ENCODE measurements at places on chromosomes 1 and 21.
A peak's percentile ranks its signal among the peaks of the same experiment; 100 is the strongest.

DNA sequence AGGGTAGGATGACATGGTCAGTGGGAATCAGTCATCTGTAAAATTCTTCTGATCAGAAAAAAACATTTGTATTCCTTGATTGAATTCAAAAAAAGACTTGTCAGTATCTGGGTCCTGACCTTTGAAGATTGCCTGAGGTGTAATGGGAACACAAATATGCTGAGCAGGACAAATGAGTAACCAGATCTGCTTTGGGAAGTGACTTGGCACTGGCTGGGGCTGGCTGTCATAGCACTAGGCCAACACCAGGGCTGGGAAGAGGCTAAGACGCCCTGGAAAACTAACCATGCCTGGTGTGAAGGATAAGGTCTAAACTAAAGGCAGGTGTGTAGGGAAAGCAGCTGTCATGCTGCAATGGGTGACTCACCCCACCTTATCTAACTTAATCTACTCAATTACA is 452.9 kb upstream of the BEND5 start:
- DNase-seq: no peak

DNA sequence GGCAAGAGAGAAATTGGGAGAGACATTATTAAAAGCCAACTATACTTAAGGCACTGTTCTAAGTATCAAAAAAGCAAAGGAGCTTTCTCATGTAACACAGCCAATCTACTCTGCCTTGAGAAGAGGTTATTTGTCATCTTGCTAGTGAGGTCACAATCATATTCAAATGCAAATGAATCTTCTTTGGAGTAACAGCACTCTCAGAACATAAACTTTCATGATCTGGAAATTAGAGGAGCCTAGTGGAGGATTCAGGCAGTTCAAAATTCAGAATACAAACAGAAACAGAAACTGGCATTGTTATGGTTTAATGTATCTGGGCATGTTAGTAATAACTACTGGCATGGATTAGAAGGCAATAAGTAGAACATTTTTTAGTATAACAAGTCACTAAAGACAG is 57.4 kb downstream of the ARID4B start:
- no peak for DNase-seq

DNA sequence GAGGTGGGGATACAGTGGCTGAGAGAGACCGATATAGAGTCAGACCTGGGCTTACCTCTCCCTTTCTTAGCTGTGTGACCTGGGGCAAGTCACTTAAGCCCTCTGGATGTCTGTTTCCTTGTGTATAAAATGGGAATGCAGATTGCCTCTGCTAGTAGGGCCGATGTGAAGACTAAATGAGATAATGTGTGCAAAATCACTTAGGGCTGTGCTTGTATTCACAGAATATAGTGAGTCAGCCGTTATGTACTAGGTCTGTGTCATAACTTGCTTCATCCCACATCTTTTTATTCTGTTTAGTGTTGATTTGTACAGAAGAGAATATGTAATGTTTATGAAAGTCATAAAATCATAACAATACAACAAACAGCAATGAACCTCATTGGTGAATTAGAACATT is 56.0 kb downstream of the PTPRU start:
- no peak for DNase-seq

DNA sequence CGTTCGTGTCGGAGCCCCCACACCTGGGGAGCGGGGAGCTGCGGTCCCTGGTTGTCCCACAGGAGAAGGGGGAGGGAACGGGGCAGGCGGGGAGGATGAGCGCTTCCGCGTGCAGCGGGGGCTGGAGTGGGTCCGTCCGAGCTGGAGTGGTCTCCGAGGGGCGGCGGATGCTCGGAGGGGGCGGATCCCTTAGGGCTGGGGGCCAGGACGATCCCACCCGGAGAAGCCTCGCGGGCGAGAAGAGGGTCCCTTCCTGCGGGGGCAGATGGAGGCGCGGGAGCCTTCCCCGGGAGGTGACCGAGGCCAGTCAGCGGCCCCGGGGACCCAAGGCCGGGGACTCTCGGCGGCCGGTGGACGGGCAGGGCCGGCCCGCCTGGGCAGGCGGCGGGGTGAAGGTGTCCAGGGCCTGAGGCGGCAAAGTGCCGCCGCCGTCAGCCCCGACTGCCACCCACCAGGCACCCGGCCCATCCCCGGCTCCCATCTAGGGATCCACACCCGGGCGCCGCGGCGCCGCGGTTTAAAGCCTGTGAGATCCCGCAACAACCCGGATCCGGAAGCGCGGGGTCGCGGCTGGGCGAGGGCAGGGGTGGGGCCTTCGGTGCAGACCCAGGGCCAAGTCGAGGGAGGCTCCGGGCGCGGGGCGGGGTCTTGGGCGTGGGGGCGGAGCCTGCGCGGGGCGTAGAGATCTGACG is 5.3 kb upstream of the CCDC27 start:
- peak; percentile 55 for DNase-seq

GRCh38 chr1:24664507-24665033 is 21.5 kb downstream of the SRRM1 start:
- DNase-seq: no peak

DNA sequence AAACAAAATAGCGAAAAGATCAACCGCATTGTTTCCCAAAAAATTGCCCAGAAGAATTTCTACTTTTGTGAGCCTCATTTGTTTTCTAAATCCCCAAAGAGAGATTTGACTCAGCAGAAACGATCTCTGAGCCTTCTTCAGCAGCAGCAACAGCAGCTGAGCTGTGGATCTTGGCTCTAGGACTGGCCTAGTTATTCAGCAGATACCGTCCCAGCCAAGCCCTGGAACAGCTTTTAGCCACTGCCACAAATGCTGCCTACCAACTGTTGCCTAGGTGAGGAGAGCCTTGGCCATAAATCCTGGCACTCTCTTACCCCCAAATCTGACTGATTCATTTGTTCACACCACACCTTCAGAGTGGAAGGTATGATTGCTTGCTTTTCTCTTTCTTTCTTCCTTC is 320.1 kb downstream of the TGFB2 start:
- no peak for DNase-seq

DNA sequence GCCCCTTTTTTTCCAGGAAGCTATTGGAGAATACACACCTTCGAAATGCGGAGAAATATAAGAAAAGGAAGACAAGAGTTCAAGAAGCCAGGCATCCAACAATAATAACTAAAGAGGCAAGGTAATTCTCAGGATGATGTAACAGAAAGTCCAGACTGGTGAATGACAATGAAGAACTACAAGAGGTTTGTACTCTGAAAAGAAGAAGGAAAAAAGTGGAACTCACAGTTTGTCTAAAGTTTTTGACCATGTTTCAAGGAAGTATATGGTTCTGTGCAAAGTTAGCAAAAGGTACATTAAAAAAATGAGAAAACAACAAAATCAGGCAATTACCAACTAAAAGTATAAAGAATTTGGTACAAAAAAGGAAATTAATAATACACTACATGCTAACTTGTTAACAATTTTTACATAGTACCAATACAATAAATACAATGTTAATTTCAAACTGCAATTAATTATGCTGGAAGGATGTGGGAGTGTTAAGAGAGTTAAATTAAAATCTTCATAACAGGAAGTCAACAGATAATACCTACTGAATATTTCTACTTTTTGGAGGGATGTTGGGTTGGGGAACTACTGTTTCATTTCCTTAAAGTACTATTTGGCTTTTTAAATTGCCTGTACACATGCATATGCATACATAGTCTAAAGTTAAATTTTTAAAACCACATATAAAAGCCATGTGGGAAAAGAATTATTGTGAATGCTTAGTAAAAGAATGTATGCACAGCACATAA is 12.9 kb upstream of the CD55 start:
- peak; percentile 47 for DNase-seq

- peak; percentile 42 for DNase-seq
Measured at GRCh38 chr1:1208713-1209433, 2.5 kb upstream of the TNFRSF18 start.

- no peak for DNase-seq
Measured at GRCh38 chr1:214791961-214792360, 189.0 kb downstream of the CENPF start.

GRCh38 chr1:45787905-45788304 is 15.5 kb upstream of the MAST2 start:
- peak; percentile 67 for DNase-seq

- no peak for DNase-seq
Measured at GRCh38 chr1:53460666-53461322, 1.6 kb downstream of the DMRTB1 start.

GRCh38 chr1:186027621-186028020 is 293.4 kb downstream of the HMCN1 start:
- DNase-seq: no peak

GRCh38 chr1:7478809-7479499 is 292.1 kb upstream of the VAMP3 start:
- DNase-seq: peak; percentile 100

DNA sequence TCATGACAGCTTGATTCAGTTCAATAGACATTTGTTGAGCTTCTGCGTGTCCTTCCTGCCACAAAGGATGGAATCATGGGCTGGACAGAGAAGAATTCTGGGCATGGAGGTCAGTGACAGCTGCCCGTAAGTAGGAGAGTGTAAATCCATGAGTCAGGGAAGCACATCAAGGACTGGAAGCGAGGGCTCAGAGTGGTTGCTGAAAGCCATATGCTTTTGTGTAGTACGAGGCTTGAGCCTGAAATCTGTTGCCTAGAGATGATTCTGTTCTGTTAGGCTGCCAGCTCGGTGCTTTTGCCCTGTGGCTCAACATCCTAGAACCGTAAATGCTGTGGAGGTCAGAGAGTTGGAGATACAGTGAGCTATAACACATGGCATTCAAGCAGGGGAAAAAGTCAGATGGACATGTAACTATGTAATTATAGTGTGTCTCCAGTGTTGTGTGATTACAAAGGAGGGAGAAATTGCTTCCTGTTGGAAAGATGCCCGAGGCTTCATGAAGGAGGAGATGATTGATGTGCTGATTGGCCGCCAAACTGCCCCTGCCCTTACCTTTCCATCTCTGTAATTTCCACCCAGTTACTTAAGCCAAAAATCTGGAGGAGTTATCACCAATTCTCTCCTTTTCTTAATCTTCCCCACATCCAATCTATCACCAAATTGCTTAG is 92.8 kb upstream of the CACNA1E start:
- no peak for DNase-seq

DNA sequence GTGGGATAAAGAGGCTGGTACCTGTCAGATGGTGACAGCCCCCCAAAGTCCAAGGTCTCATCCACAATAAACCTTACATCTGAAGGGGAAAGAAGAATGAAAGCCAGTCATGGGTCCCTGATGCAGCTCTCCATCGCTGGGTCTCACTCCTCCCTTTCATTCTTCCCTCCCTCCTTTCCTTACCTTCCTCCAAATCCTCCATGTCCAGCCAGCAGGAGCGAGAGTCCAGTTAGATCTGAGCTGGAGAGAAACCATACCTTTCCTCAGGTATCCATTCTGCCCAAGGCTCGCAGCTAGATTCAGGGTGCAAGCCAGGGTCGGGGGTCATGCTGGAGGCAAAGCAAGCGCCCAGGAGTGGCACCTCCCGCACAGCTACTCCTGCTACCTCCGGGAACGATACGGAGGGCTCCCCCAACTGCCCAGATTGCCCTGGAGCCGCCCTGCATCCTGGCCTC is 421 bp downstream of the PSRC1 start:
- DNase-seq: no peak

DNA sequence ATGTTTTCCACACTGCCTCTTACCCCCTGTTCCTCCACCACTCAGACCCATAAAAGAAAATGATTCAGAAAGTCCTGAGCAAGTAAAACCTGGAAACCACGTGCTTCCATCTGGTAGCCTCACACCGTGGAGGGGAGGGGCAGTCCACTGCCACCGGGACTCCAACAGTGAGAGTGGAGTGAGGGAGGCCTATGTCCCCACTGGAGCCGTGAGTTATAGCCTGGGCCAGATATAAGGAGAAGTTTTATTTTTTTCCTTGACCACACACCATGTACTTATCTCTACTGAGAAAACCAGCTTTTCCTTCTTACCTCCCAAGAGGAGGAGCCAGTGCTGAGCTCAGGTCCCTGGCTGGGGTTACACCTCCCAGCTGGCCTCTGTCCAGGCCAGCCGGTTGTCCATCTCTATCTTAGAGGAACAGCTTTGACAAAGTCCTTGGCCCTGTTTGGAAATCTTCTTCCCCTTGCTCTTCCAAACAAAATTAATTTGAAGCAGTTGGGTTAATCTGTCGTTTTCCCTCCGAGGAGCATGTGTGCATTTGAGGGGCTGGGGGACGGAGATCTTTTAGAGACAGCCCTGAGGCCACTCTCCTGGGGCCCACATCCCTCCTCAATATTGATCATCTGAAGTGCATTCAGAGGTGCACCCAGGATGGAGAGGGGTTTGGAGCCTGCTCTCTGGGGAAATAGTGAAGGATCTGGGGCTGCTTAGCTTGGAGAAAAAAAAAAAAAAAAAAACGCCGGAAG is 49.1 kb upstream of the SERBP1 start:
- DNase-seq: no peak

DNA sequence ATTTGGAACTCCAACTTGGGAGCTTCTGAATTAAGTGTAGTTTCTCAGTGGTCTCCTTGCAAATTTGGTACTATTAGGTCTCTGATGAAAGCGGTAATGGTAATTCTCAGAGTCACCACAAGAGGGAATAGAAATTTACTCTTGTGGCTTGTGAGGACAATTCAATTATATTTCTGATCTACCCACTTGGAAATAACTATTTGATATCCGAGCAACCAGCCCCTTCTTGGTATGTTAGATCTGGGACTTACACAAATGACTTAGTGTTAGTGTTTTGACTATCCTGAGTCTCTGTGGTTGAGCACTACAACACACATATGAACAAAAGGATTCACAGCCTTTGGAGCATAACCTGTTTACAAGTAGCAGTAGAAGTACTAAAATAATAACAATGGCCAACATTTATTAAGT is 68.1 kb downstream of the RPS6KA1 start:
- DNase-seq: peak; percentile 90

DNA sequence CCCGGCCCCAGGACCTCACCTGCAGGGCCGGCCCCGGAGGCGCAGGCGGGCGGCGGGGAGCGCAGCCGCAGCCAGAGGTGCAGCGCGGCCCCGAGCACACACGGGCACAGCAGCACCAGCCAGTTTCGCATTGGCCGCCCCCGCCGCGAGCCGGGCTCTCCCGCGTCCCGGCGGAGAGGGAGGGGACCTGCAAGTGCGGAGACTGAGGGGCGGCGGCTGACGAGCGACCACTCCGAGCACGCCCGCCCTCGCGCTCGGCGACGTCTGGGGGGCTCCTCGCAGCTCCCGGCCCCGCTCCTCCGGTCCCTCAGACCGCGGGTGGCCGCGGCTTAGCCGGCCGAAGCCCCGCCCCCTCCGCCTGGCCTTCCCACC is at the start of gene B3GALNT2:
Gene B3GALNT2 (minus strand): TSS at position 331 of the 372 bp plus-strand sequence. CDS start 200 bp downstream, at position 131.
- no peak for DNase-seq

DNA sequence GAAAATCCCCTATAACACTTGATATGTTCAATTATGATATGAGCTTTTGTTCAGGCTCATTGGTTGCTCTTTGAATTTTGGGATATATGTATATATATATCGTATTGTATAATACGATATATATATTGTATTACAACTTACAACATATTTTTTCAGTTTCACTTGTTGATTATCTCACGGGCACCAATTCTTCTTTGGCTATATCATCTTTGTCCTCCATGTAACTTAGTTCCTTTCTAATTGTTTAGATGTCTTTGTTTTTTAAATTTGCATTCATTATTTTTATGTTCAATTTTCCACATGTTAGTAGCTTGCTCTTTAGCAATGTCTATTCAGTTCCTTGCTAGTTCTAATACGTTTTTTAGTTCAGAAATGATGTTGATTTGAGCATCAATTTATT is 150.0 kb downstream of the BACH1 start:
- DNase-seq: no peak
